ENCODE measurements at places on chromosomes 5 and 9.
A peak's percentile ranks its signal among the peaks of the same experiment; 100 is the strongest.

DNA sequence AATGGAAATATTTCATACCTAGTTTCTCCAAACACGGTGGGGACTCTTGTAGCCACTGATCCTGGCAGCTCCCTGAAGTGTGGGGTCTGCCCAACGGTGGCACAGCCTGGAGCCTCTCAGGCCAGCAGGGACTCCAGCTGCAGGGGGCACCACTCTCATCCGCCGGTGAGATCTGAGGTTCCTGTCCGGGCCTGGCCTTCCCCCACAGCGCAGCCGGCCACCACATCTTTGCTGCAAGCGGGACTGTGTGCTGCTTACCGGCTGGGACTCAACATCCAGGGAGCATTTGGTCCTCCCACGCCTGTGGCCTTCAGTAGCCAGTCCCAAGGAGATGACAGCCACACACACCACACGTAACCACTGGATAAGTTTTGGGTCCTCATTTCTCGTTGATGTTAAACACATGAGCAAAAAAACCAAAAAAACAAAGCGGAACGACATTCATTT, 7.7 kb upstream of the NKX2-5 start:
- no peak for DNase-seq

DNA sequence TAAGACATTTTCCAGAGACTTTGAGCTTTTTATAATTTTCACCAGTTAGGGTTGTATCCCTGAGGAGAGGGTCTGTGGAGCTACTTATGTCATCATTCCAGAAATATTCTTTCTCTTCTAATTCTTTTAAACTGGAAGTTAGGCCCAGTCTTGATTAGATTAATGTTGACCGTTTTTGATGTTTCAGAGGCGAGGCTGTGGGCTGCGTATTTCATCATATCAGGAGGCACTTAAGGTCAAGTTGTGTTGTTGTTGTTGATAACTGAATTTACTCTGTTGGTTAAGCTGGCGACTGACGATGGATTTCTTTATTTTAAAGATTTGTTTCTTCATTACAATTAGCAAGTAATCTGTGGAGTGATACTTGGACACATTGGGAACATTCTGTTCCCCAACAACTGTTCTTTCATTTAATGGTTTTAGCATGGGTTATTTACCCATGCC, 20.1 kb downstream of the IPO11 start:
- no peak for DNase-seq

DNA sequence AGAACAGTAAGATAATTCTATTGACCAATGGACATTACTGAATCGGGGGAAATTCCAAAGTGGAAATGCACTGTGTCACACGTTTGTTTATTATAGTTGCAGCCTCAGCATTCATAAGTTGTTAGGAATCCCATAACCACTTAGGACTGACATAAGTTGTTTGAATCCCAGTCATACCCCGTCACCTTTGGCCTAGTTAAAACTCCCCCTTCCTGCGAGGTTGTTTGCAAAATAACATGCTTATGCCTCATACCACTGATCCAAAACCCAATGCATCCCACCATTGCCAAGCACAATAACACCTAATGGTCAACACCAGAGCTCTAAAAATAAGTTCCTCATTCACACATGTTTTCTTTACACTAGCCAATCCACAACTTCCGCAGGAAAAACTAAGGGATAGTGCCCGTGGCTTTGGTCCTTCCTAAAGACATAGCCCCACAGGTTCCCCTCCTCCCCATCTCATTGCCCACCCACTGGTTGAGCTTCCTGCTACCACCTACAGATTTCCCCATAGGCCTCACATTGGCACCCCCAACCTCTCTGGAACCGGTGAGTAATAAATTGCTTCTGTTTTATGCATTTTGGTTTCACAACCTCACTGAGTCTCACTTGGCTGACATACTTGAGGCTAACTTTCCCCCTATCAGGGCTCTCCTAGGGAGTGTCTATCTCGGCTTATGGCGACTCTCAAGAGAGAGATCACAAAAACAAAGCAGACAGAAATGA, 42.3 kb upstream of the MUSK start:
- no peak for DNase-seq

DNA sequence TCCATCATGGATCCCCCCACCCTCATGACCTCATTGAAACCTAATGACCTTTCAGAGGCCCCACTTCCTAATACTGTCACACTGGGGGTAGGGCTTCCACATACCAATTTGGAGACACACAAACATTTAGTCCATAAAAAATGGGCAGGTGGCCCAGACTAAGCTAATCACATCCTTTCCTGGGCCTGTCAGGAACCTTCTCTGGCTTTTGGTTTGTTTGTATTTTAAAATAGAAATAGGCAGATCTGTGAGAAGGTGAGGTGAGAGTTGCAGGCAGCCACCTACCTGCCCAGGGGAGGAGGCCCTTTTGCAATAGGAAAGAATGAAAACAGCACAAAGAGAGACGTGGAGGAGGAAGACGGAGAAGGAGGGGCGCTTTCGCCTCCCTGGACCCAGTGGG, 90.2 kb upstream of the BOD1 start:
- DNase-seq: no peak

DNA sequence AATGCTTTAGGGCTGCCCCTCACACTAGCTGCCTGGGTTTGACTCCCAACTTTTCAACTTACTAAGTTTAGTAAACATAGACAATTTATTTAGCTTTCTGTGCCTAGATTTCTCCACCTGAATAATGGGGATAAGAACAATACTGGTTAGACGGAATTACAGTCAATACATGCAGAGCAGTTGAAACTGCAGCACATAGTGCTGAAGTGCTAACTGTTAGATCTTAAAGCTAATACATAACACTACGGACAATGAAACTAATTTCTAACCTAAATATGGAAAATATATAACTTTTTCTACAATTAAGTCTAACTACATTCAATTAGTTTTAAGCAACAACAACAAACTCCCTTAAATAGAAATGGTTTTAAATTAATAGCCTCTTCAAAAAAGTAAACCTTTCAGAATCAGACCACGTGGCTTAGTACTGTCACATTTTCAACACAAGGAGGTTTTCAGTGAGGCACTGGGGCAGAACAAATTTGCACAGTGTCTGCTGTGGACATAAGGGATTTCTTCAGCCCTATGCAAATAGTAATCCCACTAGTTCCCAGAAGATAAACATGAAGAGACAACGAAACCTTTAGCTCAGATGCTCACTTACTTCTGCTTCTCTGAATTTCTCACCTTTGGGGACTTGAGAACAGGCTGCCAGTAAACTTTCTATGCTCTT, 293.4 kb downstream of the EDIL3 start:
- DNase-seq: no peak

- DNase-seq: no peak
Measured at GRCh38 chr5:125969814-125970171, 453.4 kb upstream of the GRAMD2B start.

- DNase-seq: peak; percentile 83
Measured at GRCh38 chr5:38193015-38193581, 65.3 kb upstream of the EGFLAM start.

Measured in RWPE1 (cell line).